ENCODE measurements at places on chromosomes 13 and 19.

DNA sequence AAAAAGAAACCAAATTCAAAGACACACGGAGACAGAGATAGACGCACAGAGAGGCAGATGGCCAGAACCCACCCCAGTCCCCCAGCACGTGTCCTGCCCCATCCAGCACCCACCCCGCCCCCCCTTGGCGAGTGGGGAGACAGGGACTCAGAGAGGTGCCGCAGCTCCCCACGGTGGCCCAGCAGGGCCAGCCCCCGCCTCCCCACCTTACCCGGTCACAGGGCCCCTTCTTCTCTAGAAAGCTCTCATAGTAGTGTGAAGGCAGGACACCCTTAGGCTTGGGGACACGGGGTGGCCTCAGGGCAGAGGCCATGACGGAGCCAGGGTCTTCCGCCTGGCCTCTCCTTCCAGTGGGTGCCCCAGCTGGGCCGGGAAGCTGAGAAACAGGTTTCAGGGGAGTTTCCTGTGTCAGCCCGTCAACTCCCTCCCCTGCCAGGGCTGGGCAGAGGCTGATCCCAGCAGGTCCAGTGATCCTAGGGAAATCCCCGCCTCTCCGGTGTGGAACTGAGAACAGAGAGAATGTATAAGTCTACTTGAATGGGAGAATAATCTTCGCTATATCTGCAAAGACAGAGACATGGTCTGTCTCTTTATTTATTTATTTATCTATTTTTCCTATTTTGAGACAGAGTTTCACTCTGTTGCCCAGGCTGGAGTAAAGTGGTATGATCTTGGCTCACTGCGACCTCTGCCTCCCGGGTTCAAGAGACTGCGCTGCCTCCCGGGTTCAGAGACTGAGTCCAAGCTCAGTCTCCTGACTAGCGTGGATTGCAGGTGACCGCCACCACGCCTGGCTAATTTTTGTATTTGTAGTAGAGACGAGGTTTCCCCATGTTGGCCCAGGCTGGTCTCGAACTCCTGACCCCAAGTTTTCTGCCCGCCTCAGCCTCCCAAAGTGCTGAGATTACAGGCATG is at the start of gene STAP2:
Gene STAP2 (minus strand): TSS at position 387 of the 915 bp plus-strand sequence. CDS start 74 bp downstream, at position 313.
- no peak for DNase-seq

DNA sequence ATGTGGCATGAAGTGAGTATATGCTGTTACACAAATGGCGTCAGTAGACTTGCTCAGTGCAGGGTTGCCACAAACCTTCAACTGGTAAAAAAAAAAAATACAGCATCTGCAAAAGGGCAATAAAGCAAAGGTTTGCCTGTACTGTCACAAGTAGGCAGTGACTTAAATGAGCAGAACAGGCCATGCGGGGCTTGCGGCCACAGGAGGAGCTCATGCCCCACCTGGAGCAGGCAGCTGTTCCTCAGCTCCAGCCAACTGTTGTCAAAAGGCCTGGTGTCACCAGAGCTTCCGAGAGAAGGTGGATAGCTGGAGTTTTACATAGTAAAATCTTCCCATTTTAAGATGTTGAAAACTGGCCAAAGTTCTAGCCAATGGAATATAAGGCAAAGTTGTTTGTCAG is 7.7 kb downstream of the ATP7B start:
- DNase-seq: peak; percentile 13

- no peak for DNase-seq
Observed at GRCh38 chr13:71772361-71772760, 94.6 kb downstream of the DACH1 start.

GRCh38 chr13:83819611-83820010 is 62.7 kb downstream of the SLITRK1 start:
- no peak for DNase-seq

DNA sequence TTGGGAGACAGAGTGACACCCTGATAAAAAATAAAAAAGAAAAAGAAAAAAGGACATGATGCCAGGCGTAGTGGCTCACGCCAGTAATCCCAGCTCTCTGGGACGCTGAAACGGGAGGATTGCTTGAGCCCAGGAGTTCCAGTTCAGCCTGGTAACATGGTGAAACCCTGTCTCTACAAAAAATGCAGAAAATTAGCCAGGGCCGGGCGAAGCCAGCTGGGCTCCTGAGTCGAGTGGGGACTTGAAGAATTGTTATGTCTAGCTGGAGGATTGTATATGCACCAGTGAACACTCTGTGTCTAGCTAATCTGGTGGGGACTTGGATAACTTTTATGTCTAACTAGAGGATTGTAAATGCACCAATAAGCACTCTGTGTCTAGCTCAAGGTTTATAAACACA is 32.3 kb downstream of the TMPRSS9 start:
- DNase-seq: no peak

DNA sequence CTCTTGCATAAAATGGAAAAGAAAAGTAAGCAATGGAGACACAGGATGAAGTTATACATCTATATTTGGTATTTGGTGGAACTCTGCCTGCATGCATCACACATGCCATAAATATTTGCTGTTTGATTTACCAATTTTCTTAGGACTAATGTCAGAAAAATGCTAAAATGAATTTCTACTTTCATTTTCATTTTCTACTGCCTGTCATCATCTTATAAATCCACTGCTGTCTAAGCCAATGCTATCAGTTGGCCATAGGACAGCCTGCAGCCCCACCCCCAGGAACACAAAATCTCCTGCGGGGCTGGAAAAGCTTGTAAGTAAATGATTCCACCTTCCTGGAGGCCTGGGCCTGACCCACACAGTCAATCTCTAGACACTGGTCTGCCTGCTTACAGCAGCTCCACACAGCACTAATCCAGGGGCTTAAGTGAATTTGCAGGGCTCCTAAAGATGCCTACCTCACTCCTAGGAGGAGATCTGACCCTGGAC is 122.0 kb downstream of the ENOX1 start:
- DNase-seq: no peak

GRCh38 chr13:30457306-30457891 is 8.3 kb downstream of the HMGB1 start:
- no peak for DNase-seq

DNA sequence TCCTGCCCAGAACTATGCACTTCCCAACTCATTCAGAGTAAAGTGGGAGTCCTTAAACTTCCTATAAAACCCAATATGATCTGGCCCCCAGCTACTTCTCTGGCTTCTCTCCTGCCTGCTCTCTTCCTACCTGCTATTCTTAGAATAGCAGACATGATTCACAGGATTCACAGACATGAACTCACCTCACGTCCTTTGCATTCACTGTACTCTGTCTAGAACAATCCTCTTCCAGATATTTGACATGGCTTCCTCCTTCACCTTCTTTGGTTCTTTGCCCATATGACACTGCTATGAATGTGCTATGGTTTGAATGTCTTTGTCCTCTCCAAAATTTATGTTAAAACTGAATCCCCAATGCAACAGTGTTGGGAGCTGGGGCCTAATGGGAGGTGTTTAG is 154.9 kb downstream of the UGGT2 start:
- no peak for DNase-seq

DNA sequence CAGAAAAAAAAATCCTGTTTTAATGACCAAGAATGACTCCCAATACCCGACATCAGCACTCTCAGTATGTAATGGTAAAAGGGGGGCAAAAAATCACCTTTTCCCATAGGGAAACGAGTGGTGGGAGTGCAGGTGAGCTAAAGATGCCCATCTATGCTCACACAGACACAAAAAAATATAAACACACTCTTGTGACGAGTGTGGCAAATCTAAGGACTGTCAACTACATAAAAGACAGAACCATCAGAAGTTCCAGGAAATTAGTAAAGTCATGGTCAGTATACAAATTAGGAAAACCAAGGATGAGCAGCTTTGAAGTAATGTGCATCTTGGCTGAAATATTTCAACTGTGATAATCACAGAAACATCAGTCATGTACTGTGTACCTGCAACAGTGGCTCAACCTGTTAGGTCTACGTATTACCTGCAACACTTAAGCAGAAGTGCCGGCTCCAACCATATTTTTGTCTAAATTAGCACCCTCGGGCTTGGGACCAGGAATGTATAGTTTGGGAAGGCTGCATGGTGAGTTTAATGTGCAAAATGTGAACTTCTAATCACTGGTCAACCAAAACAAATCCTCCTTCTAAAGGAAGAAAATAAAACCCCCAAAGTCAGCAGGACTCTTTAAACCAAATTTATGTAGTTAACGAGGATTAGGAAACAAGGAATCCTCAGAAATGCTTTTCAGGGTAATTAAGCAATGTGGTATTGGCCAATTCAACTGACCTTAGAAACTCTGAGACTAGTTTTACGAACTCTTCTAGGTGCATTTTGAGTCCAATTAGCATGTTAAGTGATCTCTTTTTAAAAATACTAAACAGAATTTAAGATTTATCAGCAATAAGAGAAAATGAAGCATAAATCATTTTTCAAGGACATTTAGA is 24.3 kb downstream of the ANKRD10 start:
- DNase-seq: no peak

DNA sequence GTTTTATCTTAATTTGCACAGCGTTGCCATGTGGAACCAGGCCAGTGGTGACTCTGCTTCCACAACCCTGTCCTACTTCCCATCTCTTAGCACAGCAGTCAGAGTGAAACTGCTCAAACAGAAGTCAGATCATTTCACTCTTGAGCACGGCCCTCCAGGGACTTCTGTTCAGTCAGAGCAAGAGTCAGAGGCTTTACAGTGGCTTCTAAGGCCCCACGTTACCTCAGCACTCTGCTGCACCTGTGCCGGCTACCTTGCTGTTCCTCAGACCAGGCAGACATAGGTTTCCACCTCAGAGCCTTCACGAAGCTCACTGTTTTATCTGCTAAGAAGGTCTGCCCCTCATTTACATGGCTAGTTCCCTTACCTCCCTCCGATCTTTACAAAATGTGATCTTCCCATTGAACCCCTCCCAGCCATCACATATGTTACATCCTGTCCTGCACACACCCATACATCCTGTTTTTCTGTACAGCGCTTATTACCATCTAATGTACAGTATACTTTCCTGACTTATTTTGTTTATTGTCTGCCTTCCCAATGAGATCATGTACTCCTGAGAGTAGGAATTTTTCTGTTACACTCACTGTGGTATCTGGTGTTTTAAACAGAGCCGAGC is 41.6 kb downstream of the TM9SF2 start:
- DNase-seq: no peak

DNA sequence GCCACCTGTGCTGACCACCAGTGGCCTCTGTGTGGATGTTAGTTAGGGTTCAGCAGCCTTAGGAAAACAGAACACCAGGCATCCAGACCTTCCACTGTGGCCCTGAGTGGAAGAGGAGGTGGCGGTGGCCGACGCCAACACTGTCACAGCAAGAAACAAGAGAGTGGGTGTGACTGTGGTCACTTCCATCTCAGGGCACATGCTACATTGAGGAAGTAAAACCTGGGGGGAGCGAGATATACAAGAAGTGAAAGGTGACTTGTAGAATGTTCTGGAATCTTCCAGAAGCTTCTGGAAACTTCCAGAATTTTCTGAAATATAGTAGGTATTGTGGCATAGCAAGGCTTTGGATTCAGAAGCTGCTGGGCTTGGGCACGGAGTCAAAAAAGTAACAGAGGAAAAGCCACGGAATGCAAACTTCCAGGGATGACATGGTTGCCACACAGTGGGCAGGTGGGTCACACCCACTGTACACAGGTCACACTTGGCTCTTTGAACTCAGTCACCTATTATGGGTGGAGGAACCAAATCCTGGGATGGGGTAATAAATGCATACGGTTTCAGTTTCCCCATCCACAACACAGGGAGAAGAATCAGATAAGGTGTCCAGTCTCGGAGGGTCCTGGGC is 24.3 kb downstream of the GNG7 start:
- no peak for DNase-seq

GRCh38 chr19:10439588-10439987 is 19.2 kb downstream of the PDE4A start:
- no peak for DNase-seq

GRCh38 chr19:28961772-28962500 is 251.0 kb downstream of the UQCRFS1 start:
- DNase-seq: no peak

DNA sequence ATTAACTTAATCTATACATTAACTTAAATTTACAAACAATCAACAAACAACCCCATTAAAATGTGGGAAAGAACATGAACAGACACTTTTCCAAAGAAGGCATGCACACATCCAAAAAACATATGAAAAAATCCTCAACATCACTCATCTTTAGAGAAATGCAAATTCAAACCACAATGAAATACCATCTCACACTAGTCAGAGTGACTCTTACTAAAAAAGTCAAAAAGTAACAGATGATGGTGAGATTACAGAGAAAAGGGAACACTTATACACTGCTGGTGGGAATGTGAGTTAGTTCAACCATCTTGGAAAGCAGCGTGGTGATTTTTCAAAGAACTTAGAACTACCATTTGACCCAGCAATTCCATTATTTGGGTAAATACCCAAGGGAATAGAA is 759.2 kb upstream of the SLITRK1 start:
- no peak for DNase-seq

DNA sequence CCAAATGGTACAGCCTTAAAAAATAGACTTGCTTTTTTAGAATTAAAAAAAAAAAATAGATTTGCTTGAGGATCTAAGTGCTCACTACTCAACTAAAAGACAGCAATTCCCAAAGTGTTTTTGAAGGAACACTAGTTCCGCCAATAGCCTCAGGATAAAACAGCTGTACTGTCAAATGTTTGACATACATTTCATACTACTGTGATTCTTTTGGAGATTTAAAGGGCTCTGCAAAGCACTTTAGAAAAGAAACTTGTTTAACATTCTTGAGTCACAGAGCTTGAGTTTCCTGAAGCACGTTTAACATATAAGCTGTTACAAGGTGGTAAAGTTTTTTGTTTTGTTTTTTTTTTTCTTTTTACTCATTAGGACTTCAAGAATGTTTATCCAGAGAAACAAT is 23.1 kb upstream of the KLF5 start:
- no peak for DNase-seq

GRCh38 chr19:3625996-3626472 is 556 bp downstream of the CACTIN start:
- DNase-seq: no peak

GRCh38 chr19:5016781-5017180 is 47.9 kb downstream of the KDM4B start:
- DNase-seq: no peak

GRCh38 chr13:42215578-42216421 is 56.2 kb upstream of the AKAP11 start:
- peak; percentile 34 for DNase-seq

GRCh38 chr19:41957161-41957837 is 1.8 kb downstream of the RABAC1 start:
- DNase-seq: no peak
